Upper lobe of right lung (tissue), 1 donor: ENCODE measurements at places on chromosomes 3 and 15. TPM values are rescaled to one million over a fixed set of nuclear protein-coding genes. Genes with fewer than 3 reads are reported as not detected.

- H3K27me3 ChIP-seq: peaks cover 19% of the 10 kb centered on the region
- peak overlapping the region; percentile 67 for H3K27ac ChIP-seq
- peak overlapping the region; percentile 63 for H3K4me3 ChIP-seq
- no peaks in the 10 kb centered on the region for H3K36me3 ChIP-seq
Observed at GRCh38 chr3:113532698-113533533, 561 bp downstream of the SIDT1 start.

GRCh38 chr3:160027541-160028195 lies 39.0 kb downstream of the IL12A start:
- DNase-seq: no peak
- H3K4me3 ChIP-seq: no peak overlapping the region
- H3K36me3 ChIP-seq: no peaks in the 10 kb centered on the region
- no peaks in the 10 kb centered on the region for H3K27me3 ChIP-seq
- no peaks in the 10 kb centered on the region for H3K4me1 ChIP-seq

- no peaks in the 10 kb centered on the region for H3K36me3 ChIP-seq
- no peak overlapping the region for H3K4me3 ChIP-seq
- no peak overlapping the region for H3K27ac ChIP-seq
- DNase-seq: no peak
- no peaks in the 10 kb centered on the region for H3K27me3 ChIP-seq
Observed at GRCh38 chr3:115218859-115219258, 71.8 kb upstream of the ZBTB20 start.

DNA sequence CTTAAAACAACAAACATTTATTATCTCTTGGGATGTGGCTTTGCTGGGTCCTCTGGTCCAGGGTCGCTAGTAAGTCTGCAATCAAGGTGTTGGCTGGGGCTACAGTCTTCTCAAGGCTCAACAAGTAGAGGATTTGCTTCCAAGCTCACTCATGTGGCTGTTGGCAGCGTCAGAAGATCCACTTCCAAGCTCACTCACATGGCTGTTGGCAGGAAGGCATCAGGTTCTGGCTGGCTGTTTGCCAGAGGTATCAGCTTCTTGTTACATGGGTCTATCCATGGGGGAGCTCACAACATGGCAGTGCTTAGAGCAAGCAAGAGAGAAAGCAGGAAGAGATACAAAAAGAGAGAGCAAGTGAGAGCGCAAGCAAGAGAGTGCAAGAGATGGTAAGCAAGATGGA lies 15.0 kb upstream of the BNC1 start:
- H3K4me3 ChIP-seq: no peak overlapping the region
- no peaks in the 10 kb centered on the region for H3K4me1 ChIP-seq
- peaks cover 29% of the 10 kb centered on the region for H3K27me3 ChIP-seq

GRCh38 chr3:27387625-27388024 lies 18.4 kb upstream of the NEK10 start:
- no peak overlapping the region for H3K27ac ChIP-seq
- no peaks in the 10 kb centered on the region for H3K4me1 ChIP-seq
- no peaks in the 10 kb centered on the region for H3K27me3 ChIP-seq
- no peak for DNase-seq
- H3K36me3 ChIP-seq: peaks cover 4% of the 10 kb centered on the region

- no peak overlapping the region for H3K27ac ChIP-seq
- no peaks in the 10 kb centered on the region for H3K4me1 ChIP-seq
- no peaks in the 10 kb centered on the region for H3K36me3 ChIP-seq
Observed at GRCh38 chr3:294096-294495, 97.5 kb downstream of the CHL1 start.

- H3K4me3 ChIP-seq: no peak overlapping the region
- H3K27ac ChIP-seq: no peak overlapping the region
- no peak for DNase-seq
- no peaks in the 10 kb centered on the region for H3K36me3 ChIP-seq
Observed at GRCh38 chr15:91983729-91984340, 130.3 kb downstream of the SLCO3A1 start.

GRCh38 chr15:58489289-58490085 lies 57.7 kb downstream of the LIPC start:
- no peak overlapping the region for H3K27ac ChIP-seq
- no peaks in the 10 kb centered on the region for H3K27me3 ChIP-seq
- H3K36me3 ChIP-seq: no peaks in the 10 kb centered on the region
- no peak for DNase-seq

GRCh38 chr3:14823910-14824629 lies 5.3 kb downstream of the FGD5 start:
- H3K4me1 ChIP-seq: peaks cover 13% of the 10 kb centered on the region
- no peak overlapping the region for H3K4me3 ChIP-seq
- DNase-seq: no peak
- no peaks in the 10 kb centered on the region for H3K27me3 ChIP-seq
- H3K36me3 ChIP-seq: no peaks in the 10 kb centered on the region

DNA sequence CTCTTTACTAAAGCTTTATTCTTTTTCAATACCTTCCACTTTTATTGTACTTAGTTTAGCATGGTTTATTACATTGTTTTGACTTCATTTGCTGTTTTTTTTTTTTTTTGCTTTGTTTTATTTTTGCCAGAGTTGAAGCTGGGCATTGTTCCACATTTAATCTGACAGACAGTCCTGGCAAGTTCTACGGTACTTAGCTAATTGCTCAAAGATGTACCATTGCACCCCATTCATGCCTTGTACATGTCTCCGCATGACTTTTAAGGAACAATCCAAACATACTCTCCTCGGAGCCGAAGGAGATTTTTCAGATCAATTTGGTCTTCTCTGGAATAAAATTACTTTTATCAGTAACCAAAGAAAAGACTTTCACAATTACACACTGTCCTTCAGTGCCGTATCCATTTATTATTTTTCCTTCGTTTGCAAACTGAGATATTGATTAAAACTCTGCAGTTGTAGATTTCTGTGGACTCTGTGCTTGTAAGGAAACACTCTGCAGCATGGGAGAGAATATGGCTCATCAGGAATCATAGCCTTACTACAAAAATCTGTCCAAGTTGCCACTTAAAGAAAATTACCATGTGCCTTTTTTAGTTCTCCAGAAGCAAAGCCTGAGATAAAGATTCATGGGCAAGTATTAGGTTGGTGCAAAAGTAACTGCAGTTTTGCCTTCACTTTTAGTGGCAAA lies 952.0 kb downstream of the AGBL1 start:
- no peaks in the 10 kb centered on the region for H3K4me1 ChIP-seq
- H3K27ac ChIP-seq: no peak overlapping the region
- DNase-seq: no peak
- H3K27me3 ChIP-seq: no peaks in the 10 kb centered on the region
- no peaks in the 10 kb centered on the region for H3K36me3 ChIP-seq

DNA sequence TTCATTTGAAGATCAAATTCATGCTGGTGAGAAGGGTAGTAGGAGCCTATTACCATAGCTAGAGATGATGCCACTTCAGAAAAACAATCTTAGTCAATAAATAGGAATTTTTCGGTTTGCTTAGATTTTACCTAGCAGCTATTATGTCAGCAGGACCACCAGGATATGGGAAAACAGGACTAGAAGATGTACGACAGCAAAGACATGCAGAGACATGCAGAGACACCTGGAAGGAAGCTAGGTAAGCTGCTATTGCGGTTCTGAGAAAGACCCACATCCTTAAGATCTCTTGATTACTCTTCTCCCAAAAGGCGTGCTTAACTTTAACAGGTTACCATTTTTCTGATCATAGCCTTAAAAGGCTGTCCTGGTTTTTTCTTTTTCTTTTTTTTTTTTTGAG lies 64.8 kb upstream of the THSD4 start:
- no peak overlapping the region for H3K4me3 ChIP-seq
- DNase-seq: no peak
- H3K4me1 ChIP-seq: no peaks in the 10 kb centered on the region
- no peaks in the 10 kb centered on the region for H3K27me3 ChIP-seq

GRCh38 chr3:141292356-141293058 lies 60.9 kb downstream of the PXYLP1 start:
- H3K36me3 ChIP-seq: no peaks in the 10 kb centered on the region
- no peak for DNase-seq
- H3K4me3 ChIP-seq: no peak overlapping the region
- no peak overlapping the region for H3K27ac ChIP-seq

GRCh38 chr3:13091898-13092611 lies 18.8 kb upstream of the IQSEC1 start:
- H3K4me3 ChIP-seq: no peak overlapping the region
- H3K27ac ChIP-seq: no peak overlapping the region
- DNase-seq: peak; percentile 91
- no peaks in the 10 kb centered on the region for H3K27me3 ChIP-seq

Gene SRGAP3
- 3.2 TPM for total RNA-seq

Gene MIX23
- total RNA-seq: 20.9 TPM

Gene PAQR5
- total RNA-seq: 37.9 TPM

Gene THPO
- 0.20 TPM for total RNA-seq

Gene CAV3
- total RNA-seq: 0.32 TPM

Gene LRRC2
- 2.9 TPM for total RNA-seq
